ENCODE measurements at places on chromosomes 5 and 9.

GRCh38 chr9:132638240-132638639, 31.5 kb downstream of the DDX31 start:
- no peak for DNase-seq

- DNase-seq: no peak
These were observed 21.3 kb downstream of the STXBP1 start for GRCh38 chr9:127633216-127633862.

GRCh38 chr9:126055381-126055985, 271.1 kb upstream of the MVB12B start:
- DNase-seq: no peak

DNA sequence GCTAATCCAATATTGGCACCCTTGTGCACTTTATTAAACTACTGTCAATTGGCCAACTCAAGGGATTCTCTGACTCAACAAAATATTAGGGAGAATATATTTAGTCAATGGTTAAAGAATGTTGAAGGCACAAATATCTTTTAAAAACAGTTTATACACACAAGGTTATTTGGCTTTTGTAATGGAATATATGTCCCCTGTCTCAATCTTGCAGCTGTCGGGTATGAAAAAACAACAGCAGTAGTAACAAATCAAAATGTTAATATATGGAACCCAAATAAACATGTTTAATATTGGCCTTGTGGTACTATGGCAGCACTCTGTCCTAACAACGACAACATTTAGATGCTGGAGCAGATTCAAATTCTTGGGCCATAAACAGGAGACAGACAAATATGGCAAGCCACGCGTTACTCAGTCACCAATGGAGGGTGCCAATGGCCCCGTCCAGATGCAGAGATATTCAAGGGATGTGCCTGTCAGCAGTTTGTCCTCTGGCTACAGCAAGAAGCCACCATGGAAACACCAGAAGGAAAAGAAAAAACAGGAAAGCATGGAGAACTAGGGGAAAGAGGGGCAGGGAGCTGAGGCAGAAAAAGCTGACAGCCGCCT, 342.0 kb downstream of the NDUFS4 start:
- DNase-seq: no peak

- DNase-seq: no peak
These were observed 460.4 kb downstream of the ACTL7B start for GRCh38 chr9:108395421-108395820.

DNA sequence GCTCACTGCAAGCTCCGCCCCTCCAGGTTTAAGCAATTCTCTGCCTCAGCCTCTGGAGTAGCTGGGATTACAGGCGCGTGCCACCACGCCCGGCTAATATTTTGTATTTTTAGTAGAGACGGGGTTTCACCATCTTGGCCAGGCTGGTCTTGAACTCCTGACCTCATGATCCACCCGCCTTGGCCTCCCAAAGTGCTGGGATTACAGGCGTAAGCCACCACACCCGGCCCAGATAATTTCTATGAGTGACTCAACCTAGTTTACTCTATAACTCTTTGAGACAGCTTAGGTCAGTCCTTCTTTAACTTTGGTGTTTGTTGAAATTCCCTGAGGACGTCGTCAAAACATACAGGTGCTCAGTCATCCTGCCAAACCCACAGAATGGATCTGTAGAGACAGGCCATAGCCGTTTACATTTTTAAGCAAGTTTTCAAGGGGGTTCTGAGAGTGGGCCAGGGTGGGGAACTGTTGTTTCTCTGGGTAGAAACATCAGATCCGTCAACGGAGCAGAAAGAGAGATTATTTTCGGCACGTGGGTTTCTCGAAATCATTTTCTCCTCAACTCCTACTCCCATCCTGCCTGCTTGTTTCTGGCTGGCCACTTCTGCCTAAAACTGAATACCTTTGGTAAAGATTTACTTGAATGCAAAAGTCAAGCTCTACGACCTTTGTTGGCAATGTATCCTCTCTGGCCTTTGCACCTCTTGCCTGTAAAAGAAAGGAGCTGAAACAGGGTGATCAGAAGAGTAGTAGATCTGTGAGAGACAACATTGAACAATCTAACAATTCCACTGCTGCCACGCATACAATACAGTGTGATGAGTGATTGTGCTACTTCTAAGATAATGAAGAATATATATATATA, 6.0 kb upstream of the BOD1 start:
- no peak for DNase-seq

- no peak for DNase-seq
These were observed 4.2 kb upstream of the SEMA4D start for GRCh38 chr9:89502038-89502601.

GRCh38 chr9:81517954-81518353, 171.4 kb downstream of the TLE1 start:
- no peak for DNase-seq
